ENCODE measurements at places on chromosomes 3 and 15.
A peak's percentile ranks its signal among the peaks of the same experiment; 100 is the strongest.

GRCh38 chr15:37100109-37100965, at the start of gene MEIS2:
TSS of gene MEIS2 (minus strand) at chr15:37100549. CDS start at chr15:37099466, 1,083 bp downstream.
- DNase-seq, result peak; percentile 93

DNA sequence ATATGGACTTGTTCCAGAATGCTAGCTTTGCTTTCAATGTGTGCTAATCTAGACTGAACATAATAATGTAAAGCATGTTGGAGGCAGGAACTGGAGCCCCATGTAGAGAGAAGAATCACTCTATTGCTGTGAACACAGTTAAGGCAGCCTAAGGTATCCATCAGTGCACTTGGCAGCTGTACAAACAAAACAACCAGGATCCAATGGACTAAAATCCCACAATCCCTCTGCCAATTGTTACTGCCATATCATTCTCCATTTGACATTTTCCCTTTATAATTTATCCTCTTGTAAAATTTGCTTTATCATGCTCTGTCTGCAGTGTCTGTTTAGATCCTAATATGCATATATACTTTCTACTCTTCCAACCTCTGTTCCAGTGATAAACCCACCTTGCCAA, 756.8 kb upstream of the LMCD1 start:
- DNase-seq, result no peak

DNA sequence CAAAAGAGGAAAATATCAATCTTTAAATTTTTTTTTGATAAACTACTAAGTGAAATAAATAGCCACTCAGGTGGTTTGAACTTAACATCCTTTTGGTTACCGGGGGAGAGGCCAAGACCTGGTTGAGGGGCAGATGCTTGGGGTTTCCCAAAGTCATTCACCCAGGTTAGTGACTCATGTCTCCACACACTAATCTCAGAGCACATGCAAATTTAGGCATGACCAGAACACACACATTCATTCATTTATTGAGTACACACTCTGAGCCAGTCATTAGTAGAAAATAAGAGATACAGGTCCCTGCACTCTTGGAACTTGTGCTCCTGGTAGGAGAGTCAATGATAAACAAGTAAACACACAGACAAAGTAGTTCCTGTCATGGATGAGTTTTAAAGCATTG, 7.3 kb downstream of the ILDR1 start:
- DNase-seq, result peak; percentile 92

DNA sequence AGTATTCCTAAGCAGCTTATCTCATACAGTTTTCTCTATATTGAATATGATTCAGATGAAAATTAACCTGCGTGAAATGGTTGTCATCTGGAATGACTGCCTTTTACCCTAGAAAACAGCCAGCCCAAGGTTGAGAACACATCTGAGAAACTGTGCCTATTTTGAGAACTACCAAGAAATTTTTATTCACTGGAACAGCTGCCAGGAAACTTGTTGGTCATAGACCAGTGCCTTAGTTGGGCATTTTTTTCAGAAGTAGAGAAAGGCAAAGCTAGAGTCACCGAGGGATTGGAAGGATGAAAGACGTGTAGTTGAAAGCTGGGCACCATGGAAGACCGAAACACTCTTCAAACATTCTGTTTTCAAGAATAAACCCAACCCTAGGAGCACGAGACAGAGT, 277.1 kb downstream of the LPP start:
- no peak for DNase-seq

- no peak for DNase-seq
These were observed 219.0 kb upstream of the TPM1 start for GRCh38 chr15:62823561-62823960.

DNA sequence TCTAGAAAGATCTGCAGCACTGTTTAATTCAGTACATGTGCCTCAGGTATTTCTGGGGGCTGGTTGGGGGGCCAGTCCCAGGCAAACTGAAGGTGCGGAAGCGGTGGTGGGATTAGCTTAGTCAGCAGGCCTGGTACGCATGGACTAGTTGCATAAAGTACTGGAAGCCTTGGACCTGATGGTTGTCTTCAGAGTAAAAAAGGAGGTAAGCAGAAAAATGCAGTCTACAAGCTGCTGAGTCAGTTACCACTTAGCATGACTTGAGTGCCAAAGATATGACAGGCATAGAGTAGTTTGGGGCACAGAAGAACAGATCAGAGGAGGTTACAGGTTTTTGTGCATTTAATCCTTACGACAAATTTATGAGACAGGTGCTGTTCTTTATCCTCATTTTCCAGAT, 19.9 kb upstream of the GOLGA8J start:
- no peak for DNase-seq

- DNase-seq, result no peak
These were observed 30.7 kb upstream of the SNRK start for GRCh38 chr3:43255662-43256061.

- DNase-seq, result no peak
These were observed 57.6 kb upstream of the NEO1 start for GRCh38 chr15:72994534-72995177.

- DNase-seq, result no peak
These were observed 594.2 kb downstream of the NAALADL2 start for GRCh38 chr3:175453361-175453760.

GRCh38 chr3:138381413-138381901, 33.1 kb downstream of the MRAS start:
- no peak for DNase-seq

DNA sequence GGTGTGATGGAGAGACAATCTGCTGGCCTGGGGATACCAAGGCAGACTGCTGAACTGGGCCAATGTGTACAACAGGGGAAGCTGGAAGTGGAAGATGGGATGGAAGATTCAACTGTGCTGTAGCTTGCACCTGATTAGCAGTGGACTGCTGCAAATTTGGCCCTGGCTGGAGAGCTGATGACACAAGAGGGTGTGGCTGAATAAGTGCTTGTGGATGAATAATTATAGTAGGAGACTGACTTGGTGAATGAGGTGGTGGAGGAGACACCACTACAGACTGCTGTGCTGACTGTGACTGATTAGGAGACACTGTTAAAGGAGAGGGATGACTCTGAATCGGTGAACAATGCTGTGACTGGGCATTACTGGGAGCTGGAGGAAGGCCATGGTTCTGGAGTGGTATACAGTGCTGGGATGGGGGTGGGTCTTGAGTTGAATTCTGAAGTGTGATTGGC, 52.5 kb downstream of the PHC3 start:
- peak; percentile 53 for DNase-seq

- DNase-seq, result no peak
These were observed 226.0 kb upstream of the CHRM5 start for GRCh38 chr15:33742306-33742705.

DNA sequence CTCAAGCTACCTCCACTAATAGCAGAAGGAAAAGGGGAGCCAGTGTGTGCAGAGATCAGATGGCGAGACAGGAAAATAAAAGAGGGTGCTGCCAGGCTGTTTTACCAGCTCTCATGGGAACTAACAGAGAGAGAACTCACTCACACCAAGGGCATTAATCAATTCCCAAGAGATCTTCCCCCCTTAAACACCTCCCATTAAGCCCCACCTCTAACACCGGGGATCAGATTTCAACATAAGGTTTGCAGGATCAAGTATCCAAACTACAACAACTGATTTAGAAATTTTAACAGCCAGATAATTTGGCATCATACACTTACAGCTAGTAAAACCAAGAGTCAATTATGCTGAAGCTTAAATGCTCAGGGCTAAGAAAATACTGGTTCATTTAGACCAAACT, 18.9 kb downstream of the CD200 start:
- DNase-seq, result no peak

DNA sequence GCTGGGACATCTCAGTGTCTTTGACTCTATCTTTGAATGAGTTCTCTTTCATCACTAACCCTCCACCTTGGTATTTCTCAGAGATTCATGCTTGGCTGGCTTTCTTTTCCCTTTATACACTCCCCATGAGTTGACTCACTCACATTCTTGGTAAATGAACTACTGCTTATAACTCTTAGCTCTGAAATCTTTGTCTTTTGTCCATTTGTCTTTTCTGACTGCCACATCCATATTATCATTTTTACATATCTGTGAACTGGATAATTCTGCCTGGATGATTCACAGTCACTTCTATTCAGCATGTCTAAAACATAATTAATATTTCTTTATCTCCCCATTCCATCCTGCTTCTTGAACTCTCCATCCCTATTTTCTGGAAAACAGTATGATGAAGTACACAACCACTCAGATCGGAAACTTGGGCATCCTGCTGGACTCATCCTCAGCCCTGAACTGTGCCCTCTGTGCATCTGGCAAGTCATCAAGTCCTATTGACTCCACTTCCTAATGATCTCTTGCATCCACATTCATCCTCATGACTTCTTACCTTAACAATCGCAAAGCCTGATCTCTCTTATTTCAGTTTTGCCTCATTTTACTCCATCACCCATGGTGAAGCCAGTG, 66.9 kb downstream of the KCNAB1 start:
- DNase-seq, result no peak

- DNase-seq, result no peak
These were observed 166.2 kb upstream of the NDN start for GRCh38 chr15:23853286-23853685.

DNA sequence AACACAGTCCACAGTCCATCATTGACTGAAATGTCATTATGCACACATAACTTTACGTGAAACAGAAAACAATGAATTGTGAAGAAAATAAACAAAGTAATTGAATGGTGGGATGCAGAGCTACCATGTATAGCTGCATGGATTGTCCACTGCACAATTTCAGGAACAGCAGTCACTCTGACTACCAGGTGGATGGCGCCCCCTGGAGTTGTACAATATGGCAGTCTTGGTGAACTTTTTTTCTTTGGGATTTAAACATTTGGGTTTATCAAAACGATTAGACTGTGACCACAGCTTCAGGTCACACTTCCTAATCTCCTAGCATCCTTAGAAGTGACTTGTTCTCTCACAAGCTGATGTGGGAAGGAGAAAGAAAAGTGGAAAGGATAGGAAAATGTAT, 48.9 kb upstream of the TCF12 start:
- peak; percentile 45 for DNase-seq

DNA sequence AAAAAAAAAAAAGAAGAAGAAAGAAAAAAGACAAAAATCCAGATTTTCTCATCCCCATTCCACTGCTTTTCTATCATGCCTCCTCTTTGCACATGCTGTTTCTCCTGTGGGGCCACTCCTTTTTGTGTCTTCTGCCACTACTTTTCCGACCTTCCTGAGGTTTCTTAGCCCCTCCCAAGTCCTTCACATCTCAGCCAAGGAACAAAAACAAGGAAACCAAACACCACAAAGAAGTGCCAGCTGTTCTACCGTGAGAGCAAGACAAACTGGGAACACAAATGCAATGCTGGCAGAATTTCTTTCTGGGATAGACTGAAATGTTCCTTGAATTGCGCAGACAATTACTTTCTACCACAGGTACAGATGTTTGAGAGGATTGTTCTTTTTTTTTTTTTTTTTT, 83.2 kb downstream of the MB21D2 start:
- DNase-seq, result no peak

DNA sequence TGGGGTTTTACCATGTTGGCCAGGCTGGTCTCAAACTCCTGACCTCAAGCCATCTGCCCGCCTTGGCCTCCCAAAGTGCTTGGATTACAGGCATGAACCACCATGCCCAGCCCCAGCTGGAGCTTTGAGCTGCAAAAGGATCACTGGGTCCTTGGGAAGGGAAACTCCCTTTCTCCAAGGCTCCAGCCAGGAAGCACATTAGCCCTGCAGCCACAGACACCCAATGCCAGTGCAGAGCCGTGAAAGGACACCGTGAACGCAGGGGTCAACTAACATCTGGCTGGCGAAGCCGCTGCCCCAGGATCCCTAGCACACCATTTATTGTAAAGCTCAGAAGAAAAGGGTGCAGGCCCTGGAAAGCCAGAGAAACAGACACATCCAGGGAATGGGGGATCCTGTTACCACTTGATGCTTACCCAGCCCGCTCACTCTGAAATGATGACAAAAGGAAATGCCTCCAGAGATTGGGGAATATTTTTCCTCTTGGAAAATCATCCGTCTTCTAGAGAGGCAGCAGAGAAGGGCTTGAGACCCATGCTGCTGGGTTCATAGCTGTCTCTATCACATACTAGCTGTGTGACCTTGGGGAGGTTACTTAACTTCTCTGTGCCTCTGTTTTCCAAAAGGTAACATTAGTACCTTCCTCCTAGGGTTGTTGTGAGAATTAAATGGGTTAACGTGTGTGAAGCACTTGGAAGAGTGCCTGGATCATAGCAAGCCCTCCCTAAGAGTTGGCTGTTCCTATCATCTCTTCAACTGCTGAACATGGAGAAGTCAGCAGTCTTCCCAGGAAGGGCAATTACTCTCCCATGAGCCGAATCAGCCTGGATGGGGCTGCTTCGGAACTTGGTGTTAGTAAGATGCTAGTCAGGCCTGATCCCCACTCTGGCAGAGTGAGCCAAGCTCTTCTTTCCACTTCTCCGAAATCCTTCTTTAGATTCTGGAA, 40.8 kb downstream of the LMCD1 start:
- DNase-seq, result no peak

DNA sequence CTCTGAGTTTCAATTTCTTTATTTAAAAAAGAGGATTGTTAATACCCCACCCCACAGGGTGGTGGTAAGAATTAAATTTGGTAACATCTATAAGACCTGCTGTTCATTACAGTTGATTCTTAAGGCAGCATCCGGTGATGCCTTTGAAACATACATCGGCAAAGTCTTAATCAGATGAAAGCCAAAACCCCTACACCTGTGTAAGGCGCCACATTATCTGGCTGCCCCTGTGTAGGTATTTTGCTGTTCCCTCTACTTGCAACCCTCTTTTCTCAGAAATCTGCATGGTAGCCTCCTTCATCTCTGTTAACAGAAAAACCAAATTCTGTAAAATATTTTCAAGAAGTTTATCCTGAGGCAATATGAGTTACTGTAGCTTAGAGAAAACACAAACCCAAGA, 90.0 kb downstream of the ST6GAL1 start:
- DNase-seq, result peak; percentile 55

- peak; percentile 76 for DNase-seq
These were observed 126.8 kb upstream of the PFN2 start for GRCh38 chr3:150097588-150097890.
